Cardiac muscle cell (in vitro differentiated cells and primary cell): ENCODE measurements at places on chromosomes 2 and 18. TPM values are rescaled to one million over a fixed set of nuclear protein-coding genes. Genes with fewer than 3 reads are reported as not detected.

GRCh38 chr2:197011021-197011417 is 84.5 kb upstream of the PGAP1 start:
- no peak for DNase-seq

Gene MC5R
- total RNA-seq = not detected in 2 replicates

DNA sequence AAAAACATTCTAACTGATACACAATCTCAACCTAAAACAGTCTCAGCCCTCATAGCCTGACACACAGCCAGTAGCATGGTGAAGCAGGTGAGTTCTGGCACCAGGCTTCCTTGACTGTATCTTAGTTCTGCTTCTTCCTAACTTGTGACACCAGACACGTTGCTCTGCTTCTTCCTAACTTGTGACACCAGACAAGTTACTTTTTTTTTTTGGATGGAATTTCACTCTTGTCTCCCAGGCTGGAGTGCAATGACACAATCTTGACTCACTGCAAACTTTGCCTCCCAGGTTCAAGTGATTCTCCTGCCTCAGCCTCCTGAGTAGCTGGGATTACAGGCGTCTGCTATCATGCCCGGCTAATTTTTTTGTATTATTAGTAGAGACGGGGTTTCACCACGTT is 6.7 kb upstream of the ATG16L1 start:
- DNase-seq = no peak

DNA sequence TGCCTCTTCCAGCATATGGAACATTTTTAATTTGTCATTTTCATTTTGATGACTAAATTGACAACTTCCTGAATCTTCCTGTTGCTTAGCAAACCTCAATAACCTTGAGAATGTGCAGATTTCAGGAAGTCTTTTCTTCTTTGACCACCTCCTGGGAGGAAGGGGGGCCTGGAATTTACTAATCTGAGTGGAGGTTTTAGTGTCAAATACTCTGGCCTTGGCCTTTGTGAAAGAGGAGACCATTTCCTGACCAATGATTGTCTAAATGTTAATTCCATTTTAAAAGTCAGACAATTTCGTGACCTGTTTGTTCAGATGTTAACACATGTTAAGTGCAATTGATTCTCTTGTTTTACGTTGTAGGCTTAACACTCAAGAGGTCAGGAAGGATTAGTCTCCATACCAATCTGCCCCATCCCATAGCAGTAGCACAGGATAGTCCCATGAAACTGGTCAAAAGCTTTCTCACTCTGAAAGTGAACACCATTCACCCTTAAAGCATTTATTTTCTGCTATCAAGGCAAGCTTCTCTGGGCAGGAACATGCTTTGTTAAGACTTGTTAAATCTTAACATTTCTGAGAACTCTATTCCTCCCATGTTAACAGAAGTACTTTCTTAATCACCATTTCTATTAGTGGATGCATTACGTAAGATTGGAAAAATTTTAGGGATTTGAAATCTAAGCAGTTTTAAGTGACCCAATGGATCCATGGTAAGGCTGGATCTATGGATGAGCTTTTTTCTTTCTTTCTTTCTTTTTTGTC is 219.6 kb downstream of the RND3 start:
- DNase-seq = no peak

Gene ABCG8
- 0.04 TPM in 1 of 2 replicates, not detected in the other for total RNA-seq

GRCh38 chr2:88628571-88628939 is 1.3 kb upstream of the EIF2AK3 start:
- DNase-seq = no peak

- DNase-seq = no peak
These were observed 98.9 kb upstream of the LGALSL start for GRCh38 chr2:64354857-64355680.

DNA sequence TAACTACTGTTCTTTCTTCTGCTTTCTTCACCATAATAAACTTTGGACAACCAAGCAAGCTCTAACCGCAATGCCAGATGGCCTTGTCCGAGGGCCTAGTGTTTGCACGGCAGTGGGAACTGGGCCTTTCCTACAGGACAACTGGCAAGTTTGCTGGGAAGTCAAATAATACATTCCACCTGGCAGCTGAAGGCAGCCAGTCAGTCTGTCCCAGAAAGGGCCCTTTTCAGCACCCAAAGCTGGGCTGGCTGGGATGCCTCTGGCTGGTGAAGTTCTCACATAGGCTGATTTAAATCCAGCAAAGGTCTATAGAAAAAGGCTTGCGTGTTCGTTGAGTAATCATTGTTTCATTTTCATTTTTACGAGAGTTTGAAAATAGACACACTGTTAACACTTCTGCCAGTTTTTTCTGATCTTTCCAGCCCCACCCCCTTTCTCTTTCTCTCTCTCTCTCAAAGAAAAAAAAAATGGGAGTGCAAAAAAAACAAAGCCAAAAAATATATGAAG is 110.0 kb upstream of the EPAS1 start:
- peak; percentile 78 for DNase-seq

DNA sequence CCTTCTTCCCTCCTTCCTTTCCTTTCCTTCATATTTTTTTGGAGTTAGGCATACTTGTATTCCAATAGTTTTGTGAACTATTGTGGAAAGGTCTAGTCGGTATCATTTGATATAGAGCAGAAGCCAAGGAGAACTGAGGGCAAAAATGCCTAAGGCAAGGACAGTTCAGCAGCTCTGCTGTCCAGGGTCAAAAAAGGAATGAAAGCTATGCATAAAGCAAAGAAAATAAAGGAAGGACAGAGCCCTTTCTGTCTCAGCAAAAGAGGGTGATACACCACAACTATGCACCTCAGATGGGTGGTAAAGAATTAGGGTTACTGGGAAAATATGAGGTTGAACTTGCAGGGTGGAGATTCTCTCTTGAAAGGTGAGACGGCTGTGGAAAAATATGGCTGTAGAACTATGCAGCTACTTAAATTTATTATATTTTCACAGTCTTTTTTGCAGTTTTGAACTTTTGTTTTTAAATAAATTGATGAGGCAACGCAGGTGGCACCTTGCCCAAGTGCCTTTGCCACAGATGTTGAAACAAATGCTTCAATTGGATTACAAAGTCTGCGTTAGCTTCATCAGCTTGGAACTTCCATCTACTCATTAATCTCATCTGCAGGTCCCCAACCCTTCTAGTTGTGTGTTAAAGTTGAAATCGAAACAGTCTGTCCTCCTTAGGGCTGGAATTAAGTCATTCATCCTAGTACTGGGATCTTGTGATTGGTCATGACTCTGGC is 20.8 kb downstream of the LHCGR start:
- no peak for DNase-seq
